Endodermal cell (in vitro differentiated cells): ENCODE measurements at places on chromosomes 5 and 9. TPM values are rescaled to one million over a fixed set of nuclear protein-coding genes. Genes with fewer than 3 reads are reported as not detected.

GCNT1 gene
- 75.1 to 202 TPM (median 76.1 TPM) in 3 replicates for total RNA-seq

BAAT gene
- not detected in 3 replicates for total RNA-seq

PCA3 gene
- not detected in 2 replicates for total RNA-seq

DNAI1 gene
- total RNA-seq, result 1.7 and 2.5 TPM in 2 replicates

SPINK13 gene
- not detected in 3 replicates for total RNA-seq

SLC6A3 gene
- total RNA-seq, result 0.08 to 0.14 TPM in 2 of 3 replicates, not detected in the other

CCDC183 gene
- 7.3 and 10.9 TPM in 2 replicates for total RNA-seq

- no peak for DNase-seq
Measured at GRCh38 chr9:97695390-97695789, 1.8 kb downstream of the XPA start.

DNA sequence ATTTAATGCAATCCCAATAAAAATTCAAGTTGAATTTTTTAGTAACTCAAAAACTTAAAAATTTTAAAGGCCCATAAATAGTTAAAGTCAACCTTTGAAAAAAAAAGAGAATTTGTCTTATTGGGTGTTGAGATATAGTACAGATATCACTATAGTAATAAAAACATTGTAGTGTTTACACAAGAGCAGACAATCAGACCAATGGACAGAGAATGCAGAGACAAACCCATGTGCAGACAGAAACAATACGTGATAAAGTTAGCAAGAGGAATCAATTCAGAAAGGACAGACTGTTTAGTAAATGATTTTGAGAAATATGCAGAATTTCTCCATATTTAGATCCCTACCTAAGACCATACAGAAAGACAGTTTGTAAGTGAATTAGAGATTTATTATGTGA is 33.9 kb downstream of the GOLGA1 start:
- DNase-seq, result no peak

DNA sequence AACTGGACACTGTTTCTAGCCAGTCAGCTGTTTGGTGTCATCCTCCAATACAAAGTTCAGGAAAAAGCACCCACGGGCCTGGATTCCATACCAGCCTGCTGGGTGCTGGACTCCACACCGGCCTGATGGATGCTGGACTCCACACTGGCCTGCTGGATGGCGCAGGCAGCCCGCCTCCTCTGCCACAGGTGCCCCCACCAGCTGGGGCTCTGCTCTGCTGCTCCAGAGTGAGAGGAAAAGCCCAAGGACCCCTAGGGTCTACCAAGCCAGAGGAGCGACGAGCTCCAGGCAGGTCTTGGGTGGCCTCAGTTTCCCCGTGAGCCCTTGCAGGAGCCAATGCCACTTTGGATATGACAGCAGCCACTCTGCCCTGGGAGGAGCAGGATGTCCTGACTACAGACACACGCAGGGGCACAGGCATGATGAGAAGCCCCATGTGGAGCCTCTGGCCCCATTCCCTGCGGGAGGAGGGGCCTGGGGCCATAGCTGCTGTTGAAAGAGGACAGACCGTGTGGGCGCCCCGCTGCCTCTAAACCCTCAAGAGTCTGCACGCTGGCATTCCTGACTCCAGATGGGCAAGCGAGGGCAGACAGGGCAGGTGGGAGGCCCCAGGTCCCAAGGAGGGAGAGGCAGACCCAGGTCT is 141.6 kb downstream of the OLFM1 start:
- DNase-seq, result peak; percentile 26

- no peak for DNase-seq
Measured at GRCh38 chr5:10478436-10478835, 36.8 kb downstream of the ROPN1L start.

DNA sequence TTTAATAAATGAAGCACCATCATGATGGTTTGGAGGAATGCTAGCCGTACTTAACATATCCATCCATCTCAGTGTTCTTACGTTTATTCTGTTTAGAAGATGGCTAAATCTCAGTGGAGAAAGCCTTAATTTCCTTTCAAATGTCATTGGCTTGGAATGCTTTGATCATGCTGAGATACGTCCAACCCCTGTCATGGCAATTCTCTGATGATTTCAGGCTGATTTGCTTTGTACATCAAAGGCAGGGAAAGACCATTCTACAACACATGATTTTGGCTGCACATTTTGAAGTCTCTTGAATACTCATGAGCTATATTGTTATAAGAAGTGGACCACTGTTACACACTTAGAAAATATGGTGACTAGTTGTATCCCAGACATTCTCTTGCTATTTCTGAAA is 1048.4 kb downstream of the MAT2B start:
- no peak for DNase-seq

DNA sequence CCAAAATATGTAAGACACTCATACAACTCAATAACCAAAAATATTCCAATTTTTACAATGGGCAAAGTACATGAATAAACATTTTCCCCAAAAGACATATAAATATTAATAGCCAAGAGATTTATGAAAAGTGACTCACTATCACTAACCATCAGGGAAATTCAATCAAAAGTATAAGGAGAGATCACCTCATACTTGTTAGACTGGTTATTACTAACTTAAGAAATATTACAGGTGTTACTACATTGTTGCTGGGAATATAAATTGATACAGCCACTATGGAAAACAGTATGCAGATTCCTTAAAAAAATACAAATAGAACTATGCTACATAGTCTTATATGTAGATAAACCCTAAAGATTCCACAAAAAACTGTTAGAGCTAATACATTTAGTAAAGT is 21.8 kb downstream of the BTNL8 start:
- DNase-seq, result no peak

DNA sequence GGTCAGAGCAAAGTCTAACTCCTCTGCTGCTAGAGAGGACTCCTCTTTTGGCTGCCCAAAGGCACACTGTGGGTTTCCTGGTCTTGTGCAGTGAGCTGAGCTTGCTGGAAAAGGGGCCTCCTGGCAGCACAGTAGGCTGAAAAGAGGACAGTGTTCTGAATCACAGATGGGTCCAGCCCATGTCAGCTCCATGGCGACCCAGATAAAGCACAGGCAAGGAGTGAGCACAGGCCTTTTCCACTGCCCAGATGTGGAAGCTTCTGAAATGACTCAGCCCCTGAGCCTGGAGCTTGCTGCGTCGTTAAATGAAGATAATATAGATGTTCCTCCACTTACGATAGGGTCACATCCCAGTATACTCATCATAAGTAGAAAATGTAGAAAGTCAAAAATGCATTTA is 8.1 kb downstream of the CCDC180 start:
- DNase-seq, result no peak

GRCh38 chr5:67031692-67032091 is 164.9 kb downstream of the CD180 start:
- DNase-seq, result no peak
